ENCODE measurements at places on chromosomes 4 and X. TPM values are rescaled to one million over a fixed set of nuclear protein-coding genes. Genes with fewer than 3 reads are reported as not detected.
A peak's percentile ranks its signal among the peaks of the same experiment; 100 is the strongest.

- no peaks in the 10 kb centered on the region for H3K27me3 ChIP-seq
- DNase-seq = no peak
- no peak overlapping the region for H3K27ac ChIP-seq
- H3K36me3 ChIP-seq = no peaks in the 10 kb centered on the region
- H3K4me3 ChIP-seq = no peak overlapping the region
Observed at GRCh38 chrX:2504706-2505332, 4.0 kb upstream of the DHRSX start.

ERAS gene
- total RNA-seq = not detected

MAGEB2 gene
- total RNA-seq = not detected

GRCh38 chrX:154021131-154021611 lies 1.5 kb upstream of the IRAK1 start:
- H3K4me3 ChIP-seq = peak overlapping the region; percentile 92
- peaks cover 7% of the 10 kb centered on the region for H3K4me1 ChIP-seq
- H3K27ac ChIP-seq = peak overlapping the region; percentile 95
- H3K27me3 ChIP-seq = no peaks in the 10 kb centered on the region

COL25A1 gene
- total RNA-seq = not detected

GRCh38 chr4:128334256-128334655 lies 46.6 kb upstream of the PGRMC2 start:
- H3K27me3 ChIP-seq = no peaks in the 10 kb centered on the region
- no peaks in the 10 kb centered on the region for H3K4me1 ChIP-seq
- H3K27ac ChIP-seq = no peak overlapping the region
- H3K36me3 ChIP-seq = no peaks in the 10 kb centered on the region
- no peak overlapping the region for H3K4me3 ChIP-seq
- DNase-seq = no peak

- H3K4me3 ChIP-seq = no peak overlapping the region
- peak; percentile 14 for DNase-seq
- no peaks in the 10 kb centered on the region for H3K27me3 ChIP-seq
- no peaks in the 10 kb centered on the region for H3K4me1 ChIP-seq
- no peak overlapping the region for H3K27ac ChIP-seq
Observed at GRCh38 chrX:17769701-17770269, 32.5 kb downstream of the SCML1 start.

GPR143 gene
- total RNA-seq = not detected

GRCh38 chrX:9433596-9433995 lies 31.3 kb upstream of the TBL1X start:
- H3K4me3 ChIP-seq = no peak overlapping the region
- no peak for DNase-seq
- H3K27ac ChIP-seq = no peak overlapping the region
- no peaks in the 10 kb centered on the region for H3K27me3 ChIP-seq
- H3K36me3 ChIP-seq = no peaks in the 10 kb centered on the region

DNA sequence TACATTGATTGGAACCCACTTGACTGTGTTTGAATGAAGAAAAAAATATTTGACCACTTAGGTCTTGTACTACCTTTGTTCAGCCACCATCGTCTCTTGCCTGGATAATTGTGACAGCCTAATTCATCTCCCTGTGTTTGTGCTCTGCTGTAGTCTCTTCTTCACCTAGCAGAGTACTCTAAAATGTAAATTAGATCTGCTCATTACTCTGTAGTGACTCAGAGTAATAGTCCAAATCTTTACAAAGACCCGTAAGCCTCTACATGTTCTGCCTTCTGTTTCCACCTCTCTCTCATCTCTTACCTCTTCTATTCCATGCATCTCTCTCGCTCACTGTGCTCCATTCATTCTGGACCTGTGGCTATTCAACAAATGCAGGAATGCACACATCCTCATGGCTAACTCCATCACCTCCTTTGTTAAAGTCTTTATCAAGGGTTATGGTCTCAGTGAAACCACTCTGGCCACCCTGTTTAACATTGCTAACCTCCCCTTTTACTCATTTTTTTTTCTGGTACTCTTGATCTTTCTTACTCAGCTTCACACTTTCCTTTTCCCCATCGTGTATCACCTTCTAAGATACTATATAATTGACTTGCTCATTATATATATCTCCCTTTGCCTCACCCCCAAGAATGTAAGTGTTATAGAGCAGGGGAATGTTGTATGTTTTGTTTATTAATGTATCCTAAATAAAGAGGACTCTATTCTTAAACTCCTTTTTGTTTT lies 98.4 kb downstream of the STIM2 start:
- peak overlapping the region; percentile 72 for H3K27ac ChIP-seq
- H3K4me3 ChIP-seq = no peak overlapping the region
- peaks cover 47% of the 10 kb centered on the region for H3K4me1 ChIP-seq
- no peak for DNase-seq
- peaks cover 20% of the 10 kb centered on the region for H3K36me3 ChIP-seq

MUC7 gene
- total RNA-seq = not detected

GRCh38 chr4:75924309-75924827 lies 16.4 kb downstream of the NAAA start:
- H3K27ac ChIP-seq = no peak overlapping the region
- no peak for DNase-seq
- H3K4me3 ChIP-seq = no peak overlapping the region
- no peaks in the 10 kb centered on the region for H3K4me1 ChIP-seq
- H3K27me3 ChIP-seq = no peaks in the 10 kb centered on the region

DNA sequence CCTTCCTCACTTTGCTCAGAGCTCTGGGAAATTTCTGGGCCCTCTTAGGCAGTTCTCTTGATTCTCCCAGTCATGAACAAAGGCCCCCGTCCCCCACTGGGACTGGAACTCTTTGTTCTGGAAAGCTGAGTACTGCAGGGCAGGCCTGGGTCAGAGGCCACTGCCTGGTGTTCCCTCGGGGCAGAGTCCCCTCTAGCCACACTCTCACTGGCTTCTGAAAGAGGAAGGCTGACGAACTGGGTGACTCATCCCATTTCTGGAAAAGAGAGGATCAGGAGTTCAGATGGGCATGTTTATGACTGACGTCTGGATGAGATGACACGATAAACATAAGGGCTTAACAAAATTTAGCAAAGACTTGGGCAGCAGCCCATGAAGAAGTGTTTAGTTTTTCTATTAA lies 47.7 kb downstream of the DDX3X start:
- DNase-seq = no peak
- no peaks in the 10 kb centered on the region for H3K27me3 ChIP-seq
- peaks cover 1% of the 10 kb centered on the region for H3K36me3 ChIP-seq
- no peak overlapping the region for H3K4me3 ChIP-seq
- peaks cover 21% of the 10 kb centered on the region for H3K4me1 ChIP-seq

KLF8 gene
- total RNA-seq = 1.2 TPM

GRCh38 chr4:121227341-121227792 lies 63.2 kb upstream of the TNIP3 start:
- H3K4me1 ChIP-seq = peaks cover 43% of the 10 kb centered on the region
- no peak for DNase-seq
- peak overlapping the region; percentile 58 for H3K4me3 ChIP-seq
- no peaks in the 10 kb centered on the region for H3K36me3 ChIP-seq
- peak overlapping the region; percentile 83 for H3K27ac ChIP-seq

PARM1 gene
- not detected for total RNA-seq

AMBN gene
- not detected for total RNA-seq

DNA sequence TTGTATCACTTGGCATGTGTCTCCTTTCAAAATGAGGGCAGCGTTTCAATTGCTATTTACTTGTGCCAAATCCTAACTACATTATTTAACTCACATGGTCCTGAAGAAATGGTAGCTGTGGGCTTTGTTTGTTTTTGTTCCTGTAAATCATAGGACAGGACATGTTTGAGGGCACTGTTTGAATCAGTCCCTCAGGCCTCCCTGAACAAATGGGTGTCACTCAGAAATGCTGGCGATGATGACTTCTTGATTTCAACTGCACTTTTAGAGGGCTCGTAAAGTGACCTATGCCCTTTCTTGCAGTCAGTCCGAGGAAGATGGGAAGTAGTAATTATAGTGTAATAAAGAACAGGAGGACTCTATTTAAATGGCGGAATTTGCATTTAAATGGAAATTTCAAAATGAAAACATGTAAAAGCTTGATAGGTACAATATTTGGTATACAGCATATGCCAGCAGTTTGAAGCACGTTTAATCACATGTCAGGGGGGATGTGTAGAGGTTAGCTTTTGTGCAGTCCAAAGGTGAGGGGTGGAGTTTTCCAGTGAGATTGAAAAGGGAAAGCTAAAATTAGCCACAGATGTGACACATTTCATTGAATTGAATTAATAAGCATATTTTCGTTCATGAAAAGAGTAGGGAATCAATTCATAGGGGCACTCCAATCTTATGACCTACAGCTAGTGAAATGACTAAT lies 1958.7 kb upstream of the IGFBP7 start:
- no peaks in the 10 kb centered on the region for H3K27me3 ChIP-seq
- DNase-seq = no peak
- no peaks in the 10 kb centered on the region for H3K4me1 ChIP-seq
- H3K4me3 ChIP-seq = no peak overlapping the region
- no peaks in the 10 kb centered on the region for H3K36me3 ChIP-seq

GRCh38 chr4:3807822-3808496 lies 41.8 kb downstream of the ADRA2C start:
- H3K27me3 ChIP-seq = peaks cover 3% of the 10 kb centered on the region
- H3K4me3 ChIP-seq = no peak overlapping the region
- H3K36me3 ChIP-seq = no peaks in the 10 kb centered on the region
- no peak for DNase-seq
- H3K4me1 ChIP-seq = no peaks in the 10 kb centered on the region

GRCh38 chr4:31651541-31651940 lies 931.4 kb downstream of the PCDH7 start:
- H3K4me3 ChIP-seq = no peak overlapping the region
- H3K27ac ChIP-seq = no peak overlapping the region
- no peaks in the 10 kb centered on the region for H3K36me3 ChIP-seq
- no peaks in the 10 kb centered on the region for H3K27me3 ChIP-seq
- DNase-seq = no peak
- no peaks in the 10 kb centered on the region for H3K4me1 ChIP-seq

DNA sequence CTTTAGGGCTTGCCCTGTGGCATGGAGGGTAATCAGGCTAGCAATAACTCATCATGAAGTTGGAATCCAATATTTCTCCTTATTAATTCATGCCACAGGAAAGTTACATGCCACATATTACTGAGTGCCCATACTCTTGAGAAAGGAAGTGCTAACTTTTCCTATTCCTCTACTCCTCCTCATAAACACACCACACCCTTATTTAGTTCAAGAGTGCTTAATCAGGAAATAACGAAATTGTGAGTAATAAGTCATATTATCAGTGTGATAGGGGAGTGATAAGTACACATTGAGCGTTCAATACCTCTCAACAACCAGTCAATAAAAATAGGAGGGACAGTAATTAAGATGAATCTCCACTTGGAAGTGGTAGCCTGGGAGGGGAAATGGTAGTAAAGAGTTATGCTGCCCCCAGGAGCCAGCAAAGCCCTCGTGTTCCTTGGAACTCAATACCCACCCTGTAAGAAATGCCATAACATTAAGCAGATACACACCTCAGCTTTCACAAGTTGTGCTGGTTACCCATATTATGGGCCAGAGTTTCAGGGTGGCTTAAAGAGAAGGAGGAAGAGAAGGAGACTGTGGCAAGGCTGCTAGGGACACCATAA lies 410.0 kb upstream of the NR3C2 start:
- DNase-seq = no peak
- H3K36me3 ChIP-seq = no peaks in the 10 kb centered on the region
- H3K4me3 ChIP-seq = no peak overlapping the region
- H3K27me3 ChIP-seq = no peaks in the 10 kb centered on the region
- H3K4me1 ChIP-seq = no peaks in the 10 kb centered on the region

GYPE gene
- 0.77 TPM for total RNA-seq

- H3K36me3 ChIP-seq = no peaks in the 10 kb centered on the region
- no peaks in the 10 kb centered on the region for H3K27me3 ChIP-seq
- no peaks in the 10 kb centered on the region for H3K4me1 ChIP-seq
- no peak for DNase-seq
- no peak overlapping the region for H3K4me3 ChIP-seq
- no peak overlapping the region for H3K27ac ChIP-seq
Observed at GRCh38 chrX:95950679-95951078, 734.0 kb upstream of the DIAPH2 start.

- H3K36me3 ChIP-seq = no peaks in the 10 kb centered on the region
- H3K4me1 ChIP-seq = no peaks in the 10 kb centered on the region
- H3K4me3 ChIP-seq = no peak overlapping the region
- H3K27me3 ChIP-seq = no peaks in the 10 kb centered on the region
Observed at GRCh38 chrX:106302304-106302703, 134.2 kb downstream of the PWWP3B start.

DNA sequence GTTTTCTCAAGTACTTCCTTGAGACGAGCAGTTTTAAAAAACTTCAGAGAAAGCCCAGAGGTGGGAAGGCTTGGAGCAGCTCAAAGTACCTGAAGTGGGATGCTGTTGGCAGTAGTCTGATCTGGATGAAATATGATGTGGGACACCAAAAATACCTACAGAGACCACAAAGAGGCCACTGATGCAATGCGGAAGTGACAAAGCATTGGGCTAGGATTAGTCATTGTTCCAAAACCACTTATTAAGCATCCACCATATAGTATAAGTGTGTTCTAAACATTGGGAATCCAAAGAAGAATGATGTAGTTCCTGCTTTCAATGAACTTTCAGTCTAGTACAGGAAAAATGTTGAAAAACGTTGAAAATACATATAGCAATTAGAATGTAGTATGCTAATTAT lies 386.1 kb upstream of the CNKSR2 start:
- no peaks in the 10 kb centered on the region for H3K36me3 ChIP-seq
- no peaks in the 10 kb centered on the region for H3K4me1 ChIP-seq
- H3K27me3 ChIP-seq = no peaks in the 10 kb centered on the region
- no peak overlapping the region for H3K27ac ChIP-seq
- H3K4me3 ChIP-seq = no peak overlapping the region
- DNase-seq = no peak

GRCh38 chr4:185740471-185740873 lies 71.5 kb downstream of the SORBS2 start:
- peaks cover 3% of the 10 kb centered on the region for H3K27me3 ChIP-seq
- H3K27ac ChIP-seq = no peak overlapping the region
- no peak for DNase-seq
- H3K36me3 ChIP-seq = no peaks in the 10 kb centered on the region

ATRX gene
- 51.6 TPM for total RNA-seq

DNA sequence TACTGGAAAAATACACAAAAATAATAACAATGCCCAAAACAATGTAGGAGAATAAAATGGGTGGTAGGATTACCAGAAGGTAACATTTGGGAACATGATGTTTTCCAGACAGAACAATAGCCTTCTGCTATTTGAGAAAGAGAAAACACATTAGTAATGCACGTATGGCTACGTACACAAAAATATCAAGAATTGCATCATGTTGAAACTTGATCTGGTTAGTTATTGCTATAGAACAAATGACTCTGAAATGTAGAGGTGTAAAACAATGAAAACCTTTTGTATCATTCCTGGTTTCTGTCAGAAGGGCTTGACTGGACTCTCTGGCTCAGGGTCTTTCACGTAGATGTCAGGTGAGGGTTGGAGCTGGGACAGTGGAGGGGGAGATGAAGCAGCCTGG lies 1040.0 kb downstream of the FAT4 start:
- no peak overlapping the region for H3K27ac ChIP-seq
- no peak for DNase-seq
- H3K27me3 ChIP-seq = no peaks in the 10 kb centered on the region
- no peaks in the 10 kb centered on the region for H3K4me1 ChIP-seq
- H3K4me3 ChIP-seq = no peak overlapping the region
- no peaks in the 10 kb centered on the region for H3K36me3 ChIP-seq

USP51 gene
- 1.2 TPM for total RNA-seq

- no peaks in the 10 kb centered on the region for H3K36me3 ChIP-seq
- no peak for DNase-seq
- no peaks in the 10 kb centered on the region for H3K27me3 ChIP-seq
- H3K27ac ChIP-seq = no peak overlapping the region
- H3K4me1 ChIP-seq = no peaks in the 10 kb centered on the region
Observed at GRCh38 chr4:125520258-125520990, 205.7 kb downstream of the FAT4 start.

Data from activated CD8-positive, alpha-beta T cell treated with anti-CD3 and anti-CD28 coated beads for 36 hours (primary cell).